ENCODE measurements at places on chromosomes 16 and 17.

DNA sequence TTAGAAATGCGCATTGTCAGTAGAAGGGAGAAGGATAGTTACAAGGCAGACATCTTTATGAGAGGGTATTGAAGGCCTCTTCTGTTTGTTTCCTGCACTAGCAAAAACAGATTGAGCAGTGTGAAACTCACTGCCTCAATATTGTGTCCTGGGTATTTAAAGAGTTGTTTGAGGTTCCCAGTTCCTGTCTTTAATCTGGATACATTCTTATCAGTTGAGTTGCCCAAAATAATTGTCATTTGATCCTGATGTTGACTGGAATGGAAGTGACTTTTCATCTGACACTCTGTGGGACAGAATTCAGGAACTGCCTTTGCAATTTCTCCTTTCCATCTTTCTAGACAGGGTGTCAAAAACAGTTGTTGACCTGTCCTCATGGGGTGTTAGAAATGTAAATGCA, 1.7 kb downstream of the ATP6V0A1 start:
- no peak for DNase-seq

GRCh38 chr17:7747635-7748071, 30.1 kb downstream of the DNAH2 start:
- DNase-seq, result no peak

GRCh38 chr16:10824111-10824893, 5.7 kb upstream of the TVP23A start:
- DNase-seq, result no peak

GRCh38 chr16:58041628-58041955, 16.0 kb downstream of the MMP15 start:
- no peak for DNase-seq

GRCh38 chr16:57732037-57732436, 3.5 kb upstream of the KATNB1 start:
- DNase-seq, result no peak

DNA sequence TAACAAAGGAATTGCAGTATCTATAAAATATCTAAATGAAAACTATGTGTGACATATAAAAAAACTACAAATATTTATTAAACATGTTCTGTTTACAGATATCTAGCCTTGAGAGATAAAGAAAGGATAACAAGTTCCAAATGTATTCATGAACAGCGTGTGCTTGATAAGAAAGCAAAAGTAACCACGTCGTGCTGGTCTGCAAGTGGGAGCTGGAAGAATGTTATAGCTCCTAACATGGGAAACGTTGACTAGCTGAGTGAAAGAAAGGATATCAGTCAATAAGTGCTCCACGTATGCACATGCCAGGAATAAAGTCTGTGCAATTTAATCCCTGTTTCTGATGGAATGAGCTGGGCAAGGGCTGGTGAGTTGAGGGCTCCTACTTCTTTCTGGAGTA, 71.2 kb upstream of the CDYL2 start:
- no peak for DNase-seq

- DNase-seq, result no peak
Measured at GRCh38 chr17:55816532-55817396, 65.9 kb downstream of the PCTP start.

DNA sequence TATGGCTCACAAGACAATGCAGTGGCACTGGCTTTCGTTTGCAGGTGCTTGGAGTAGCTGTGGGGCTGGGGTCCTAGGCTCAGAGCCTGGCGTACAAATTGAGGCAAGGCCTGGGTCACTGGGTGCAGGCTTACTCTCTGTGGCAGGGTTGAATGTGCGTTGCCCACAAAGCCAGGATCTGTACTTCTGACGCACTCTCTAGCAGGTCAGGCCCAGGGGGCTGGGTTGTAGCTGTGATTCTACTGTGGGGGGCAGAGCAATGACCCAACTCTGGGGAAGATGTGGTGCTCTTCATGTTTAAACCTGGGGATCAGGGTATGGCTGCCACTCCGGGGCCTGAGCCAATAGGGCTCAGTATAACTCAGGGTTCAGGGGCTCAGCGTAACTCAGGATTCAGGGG, 6.4 kb upstream of the PRSS21 start:
- DNase-seq, result no peak

- DNase-seq, result no peak
Measured at GRCh38 chr17:58207451-58207850, 11.6 kb downstream of the MKS1 start.

DNA sequence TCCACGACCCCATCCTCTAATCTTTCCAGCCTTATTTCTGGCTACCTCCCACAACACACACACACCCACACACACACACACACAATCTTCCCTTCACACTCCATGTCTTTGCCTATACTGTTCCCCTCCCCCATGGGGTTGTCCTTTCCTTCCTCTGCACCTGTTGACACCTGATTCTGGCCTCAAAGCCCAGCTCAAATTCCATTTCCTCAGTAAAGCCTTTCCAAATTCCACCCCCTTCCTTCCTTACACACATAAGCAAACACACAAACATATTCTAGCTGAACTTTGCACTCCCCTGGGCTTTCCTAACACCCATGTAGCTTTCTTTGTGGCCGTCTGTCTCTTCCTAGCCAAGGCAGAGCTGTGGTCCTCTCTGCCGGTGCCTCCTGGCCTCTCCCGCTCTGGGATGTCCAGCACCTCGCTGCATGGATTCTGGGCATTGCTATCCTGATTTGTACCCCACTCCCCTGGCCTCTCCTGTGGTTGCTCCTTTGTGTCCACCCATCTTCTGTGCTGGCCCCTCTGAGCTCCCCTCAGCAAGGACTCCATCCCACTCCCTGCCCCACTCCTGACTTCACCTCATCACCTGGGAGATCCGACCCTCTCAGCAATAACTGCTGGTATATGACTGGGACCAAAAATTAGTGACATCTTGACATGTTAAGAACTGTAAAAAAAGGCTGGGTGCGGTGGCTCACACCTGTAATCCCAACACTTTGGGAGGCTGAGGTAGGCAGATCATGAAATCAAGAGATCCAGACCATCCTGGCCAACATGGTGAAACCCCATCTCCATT, 8.4 kb upstream of the SRCIN1 start:
- DNase-seq, result no peak

DNA sequence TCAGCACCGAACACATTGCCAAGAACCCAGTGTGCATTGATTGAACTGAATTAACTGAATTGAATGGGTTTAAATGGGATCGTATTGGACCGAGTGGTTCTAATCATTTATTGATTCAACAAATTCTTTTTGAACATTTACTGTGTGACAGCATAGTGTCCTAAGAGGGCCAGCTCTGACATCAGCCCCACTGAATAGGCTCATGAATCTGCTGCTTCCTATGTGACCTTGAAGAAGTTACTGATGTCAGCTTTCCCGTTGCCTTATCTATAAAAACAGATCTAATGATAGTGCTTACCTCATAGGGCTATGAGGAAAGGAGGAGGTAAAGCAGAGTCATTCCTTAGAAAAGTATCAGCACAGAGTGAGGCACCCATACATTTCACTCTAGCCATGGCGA, 226.3 kb downstream of the CBLN1 start:
- no peak for DNase-seq

DNA sequence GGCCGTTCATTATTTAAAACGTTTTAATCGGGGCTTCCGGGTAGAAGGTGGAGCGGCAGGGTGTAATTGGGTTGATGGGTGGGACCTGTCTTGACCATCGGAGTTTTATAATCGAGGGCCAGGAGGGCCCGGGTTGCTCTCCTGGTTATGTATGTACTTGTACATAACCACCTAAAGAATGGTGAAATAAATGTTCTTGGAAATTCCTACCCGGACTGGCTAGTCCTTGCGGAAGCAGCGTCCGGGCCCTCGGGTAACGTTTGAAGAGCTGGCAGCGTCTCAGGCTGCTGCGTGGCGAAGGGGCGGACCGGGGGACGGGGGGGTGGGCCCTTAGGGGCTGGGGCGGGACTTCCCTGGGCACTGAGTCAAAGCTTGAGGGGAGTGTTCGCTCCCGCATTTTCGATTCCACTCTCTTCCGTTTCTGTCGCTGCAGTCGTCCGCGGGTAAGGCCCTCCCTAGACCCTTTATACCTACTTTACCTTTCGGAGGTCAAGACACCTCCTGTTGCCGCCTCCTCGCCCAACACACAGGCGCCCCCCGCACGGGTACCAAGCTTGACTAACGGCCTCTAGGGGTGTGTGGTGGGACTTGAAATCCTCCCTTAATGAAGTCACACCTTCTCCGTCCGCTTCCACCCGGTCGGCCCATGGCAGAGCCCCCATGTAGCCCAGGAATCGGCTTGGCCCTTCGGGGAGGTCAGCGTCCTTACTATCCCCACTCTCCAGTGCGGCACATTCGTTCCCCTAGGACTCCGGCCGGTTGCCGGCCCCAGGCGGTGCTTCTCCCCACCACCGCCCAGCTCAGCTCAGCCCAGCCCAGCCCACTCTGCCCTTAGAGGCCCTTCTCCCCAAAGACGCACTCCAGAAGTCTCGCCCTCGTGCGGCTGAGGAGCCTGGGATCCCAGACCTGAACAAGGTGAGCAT, at the start of gene TMEM106A:
Gene TMEM106A, plus strand, starts transcription at position 396 of the 923 bp plus-strand sequence. CDS start 1,167 bp downstream, outside the sequence.
- DNase-seq, result peak; percentile 75

- no peak for DNase-seq
Measured at GRCh38 chr17:63096426-63096825, 130.4 kb downstream of the TANC2 start.

GRCh38 chr17:7576432-7576937, 3.0 kb upstream of the CD68 start:
- no peak for DNase-seq

DNA sequence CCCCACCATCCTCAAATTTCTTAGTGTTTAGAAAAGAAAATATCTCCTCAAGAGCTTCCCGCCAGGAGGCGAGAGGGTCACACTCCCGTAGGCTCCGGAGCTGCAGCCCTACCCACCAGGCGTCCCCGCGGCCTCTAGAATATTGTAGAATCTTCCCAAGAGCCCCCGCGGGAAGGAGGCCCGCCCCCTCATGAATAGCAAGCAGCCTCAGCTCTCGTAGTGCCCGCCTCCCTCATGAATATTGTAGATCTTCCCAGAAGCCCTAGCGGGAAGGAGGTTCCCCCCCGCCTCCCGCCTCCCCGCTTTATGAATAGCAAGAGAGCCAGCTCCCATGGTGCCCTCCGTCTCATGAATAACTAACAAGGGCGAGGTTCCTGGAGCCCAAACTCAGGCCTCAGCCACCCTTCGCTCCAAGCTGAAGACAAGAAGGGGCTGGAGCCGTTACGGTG, at the start of gene FBXO47:
Gene FBXO47, minus strand, starts transcription at position 114 of the 449 bp plus-strand sequence. CDS start 4,378 bp downstream, outside the sequence.
- DNase-seq, result no peak

- no peak for DNase-seq
Measured at GRCh38 chr17:6427279-6427781, 7.6 kb downstream of the AIPL1 start.

GRCh38 chr16:5451641-5452040, 354.0 kb upstream of the EEF2KMT start:
- no peak for DNase-seq

GRCh38 chr16:60123392-60124023, 1389.4 kb upstream of the GOT2 start:
- no peak for DNase-seq

DNA sequence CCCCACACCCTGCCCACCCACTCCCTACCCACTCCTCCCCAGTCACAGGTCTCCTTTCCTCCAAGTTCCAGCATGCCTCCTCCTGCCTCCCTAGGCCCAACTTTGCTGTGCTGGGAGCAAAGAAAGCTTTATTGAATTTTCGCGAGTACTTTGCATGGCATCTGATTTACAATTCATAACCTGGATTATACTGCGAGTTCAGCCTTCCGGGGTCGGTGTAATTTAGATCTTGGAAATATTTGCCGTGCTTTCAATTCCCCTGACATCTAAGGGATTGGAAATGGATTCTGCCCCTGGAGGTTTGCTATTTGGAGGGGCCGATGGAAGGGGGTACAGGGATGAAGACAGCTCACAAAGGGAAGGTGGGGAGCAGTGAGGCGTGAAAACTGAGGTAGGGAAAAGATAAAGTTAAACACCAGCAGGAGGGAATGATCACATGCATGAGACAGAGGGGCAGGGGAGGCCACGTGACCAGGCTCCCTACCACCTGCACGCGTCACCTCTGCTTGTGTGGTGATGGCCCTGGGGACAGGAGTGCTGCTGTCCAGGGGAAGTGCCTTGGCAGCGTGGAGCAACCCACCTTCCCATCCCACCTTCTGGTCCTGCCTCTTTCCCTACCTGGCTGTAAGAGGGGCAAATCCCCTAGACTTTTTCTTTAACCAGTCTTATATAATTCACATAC, 132.3 kb upstream of the RPL38 start:
- DNase-seq, result no peak

- no peak for DNase-seq
Measured at GRCh38 chr17:927611-928461, 51.7 kb downstream of the NXN start.

DNA sequence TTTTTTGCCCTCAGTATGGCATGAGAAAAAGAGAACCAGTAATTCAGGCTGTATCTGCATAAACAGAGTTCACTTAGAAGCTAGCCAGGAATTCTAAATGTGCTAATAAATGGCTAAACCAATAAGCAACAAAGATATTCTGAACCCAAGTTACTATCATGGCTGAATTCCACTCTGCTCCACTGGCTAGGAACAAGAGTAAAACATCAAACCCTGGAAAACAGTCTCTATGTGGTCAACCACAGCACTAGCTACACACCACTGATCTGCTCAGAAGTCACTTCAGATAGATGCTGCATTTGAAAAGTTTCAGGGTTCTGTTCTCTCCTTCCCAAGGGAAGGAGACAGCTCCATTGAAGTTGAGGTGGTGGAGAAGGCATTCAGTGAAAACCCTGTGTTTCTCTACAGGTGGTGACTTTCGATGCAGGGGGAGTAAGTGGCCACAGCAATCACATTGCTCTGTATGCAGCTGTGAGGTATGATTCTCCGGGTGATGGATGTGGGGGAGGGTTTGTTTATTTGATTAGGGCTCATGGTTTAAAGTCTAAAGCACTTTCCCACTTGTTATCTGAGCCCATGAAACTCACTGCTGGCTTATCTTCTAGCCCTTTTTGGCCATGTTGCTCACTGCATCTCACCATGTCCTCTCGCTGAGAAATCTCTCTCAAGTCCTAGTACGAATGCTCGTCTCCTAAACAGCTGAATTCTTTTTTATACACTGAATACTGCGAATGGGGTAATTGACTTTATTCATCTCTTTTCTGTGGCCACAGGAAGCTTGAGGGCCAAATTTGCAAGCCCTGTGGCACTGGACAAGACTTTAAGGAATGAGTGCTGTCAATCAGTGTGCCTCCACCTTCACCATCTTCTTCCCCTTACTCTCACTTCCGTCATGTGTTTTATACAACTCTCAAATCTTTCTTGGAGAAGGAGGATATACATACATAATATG, 39.9 kb downstream of the CENPV start:
- DNase-seq, result no peak

GRCh38 chr17:45277216-45277849, 15.4 kb upstream of the SPATA32 start:
- peak; percentile 77 for DNase-seq
